ENCODE measurements at places on chromosomes 7 and 10.

- DNase-seq, result no peak
Observed at GRCh38 chr7:75565132-75565837, 73.2 kb downstream of the SPDYE5 start.

DNA sequence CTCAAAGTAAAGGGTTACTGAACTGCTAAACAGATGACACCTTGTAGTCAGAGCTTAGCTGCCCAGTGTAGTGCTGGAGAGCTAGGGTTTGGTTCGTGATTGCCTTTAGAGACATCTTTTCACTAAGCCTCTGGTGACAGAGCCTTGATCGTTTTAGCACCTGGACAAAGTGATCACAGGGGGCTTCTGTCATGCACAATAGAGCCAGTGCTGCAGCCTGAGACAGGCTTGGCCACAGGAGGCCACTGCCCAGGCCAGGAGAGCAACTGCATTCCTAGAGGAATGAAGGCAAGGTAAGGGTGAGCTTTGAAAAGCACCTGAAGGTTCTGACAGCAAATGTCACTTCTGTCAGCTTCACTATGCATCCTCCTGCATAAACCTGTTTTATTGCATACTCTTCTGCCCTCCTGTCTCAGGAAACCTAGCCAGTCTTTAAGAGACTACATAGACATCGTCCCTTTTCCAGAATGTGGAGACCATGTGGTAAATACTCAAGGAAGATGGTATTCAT is 122.9 kb downstream of the NPY start:
- DNase-seq, result no peak

GRCh38 chr10:50275650-50276235 is 24.4 kb upstream of the ASAH2 start:
- DNase-seq, result no peak

GRCh38 chr7:96306385-96307125 is 15.3 kb downstream of the SLC25A13 start:
- DNase-seq, result no peak

DNA sequence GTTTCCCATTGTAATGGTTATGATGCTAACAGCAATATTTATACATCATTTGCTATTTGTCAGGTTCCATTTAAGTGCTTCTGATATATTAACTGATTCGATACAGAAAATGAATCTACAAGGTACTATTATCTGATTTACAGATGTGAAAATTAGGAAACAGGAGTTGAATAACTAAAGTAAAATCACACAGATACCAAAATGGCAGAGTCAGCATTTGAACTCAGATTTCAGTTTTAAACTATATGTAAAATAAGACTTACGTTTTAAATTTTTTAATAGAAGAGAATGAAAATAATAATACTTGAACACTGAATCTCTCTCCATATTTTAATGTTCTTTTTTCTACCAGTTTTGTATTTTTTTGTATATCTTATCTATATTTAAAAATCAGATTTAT is 313.2 kb downstream of the MDFIC start:
- no peak for DNase-seq

DNA sequence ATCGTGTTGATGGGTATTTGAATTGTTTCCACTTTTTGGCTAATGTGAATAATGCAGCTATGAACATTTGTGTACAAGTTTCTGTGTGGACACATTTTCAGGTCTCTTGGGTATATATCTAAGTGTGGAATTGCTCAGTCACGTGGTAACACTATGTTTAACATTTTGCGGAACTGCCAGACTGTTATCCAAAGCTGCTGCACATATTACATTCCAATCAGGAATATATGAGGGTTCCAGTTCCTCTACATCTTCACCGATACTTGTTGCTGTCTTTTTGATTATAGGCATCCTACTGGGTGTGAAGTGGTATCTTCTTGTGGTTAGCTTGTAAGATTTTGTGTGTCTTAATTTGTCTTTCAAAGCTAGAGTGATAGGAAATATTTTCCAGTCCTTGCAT is 6.8 kb downstream of the PTPN12 start:
- no peak for DNase-seq

DNA sequence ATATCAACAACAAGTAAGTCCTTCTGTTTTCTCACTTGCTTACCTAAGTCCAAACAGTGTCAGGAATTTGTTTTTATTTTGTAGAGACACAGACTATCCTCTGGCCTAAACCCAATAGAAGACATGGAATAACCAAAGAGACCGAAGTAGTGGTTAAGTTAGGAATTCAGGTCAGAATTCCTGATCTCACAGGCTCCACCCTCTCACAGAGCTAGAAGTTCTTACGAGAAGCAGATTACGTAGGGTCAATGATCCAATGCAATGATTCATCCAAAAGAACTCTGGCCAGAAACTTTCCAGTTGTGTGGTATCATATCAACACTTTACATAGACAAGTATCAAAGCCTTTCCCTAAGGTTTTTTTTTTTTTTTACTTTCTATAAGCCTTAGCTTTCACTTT is 73.8 kb downstream of the IQUB start:
- DNase-seq, result no peak

- DNase-seq, result no peak
Observed at GRCh38 chr10:97508342-97508741, 9.6 kb downstream of the UBTD1 start.
